ENCODE measurements at places on chromosomes 4 and X.

GRCh38 chr4:55636656-55636999, 530 bp upstream of the NMU start:
- DNase-seq, result no peak

GRCh38 chr4:79177388-79177787, 148.5 kb downstream of the NAA11 start:
- no peak for DNase-seq

DNA sequence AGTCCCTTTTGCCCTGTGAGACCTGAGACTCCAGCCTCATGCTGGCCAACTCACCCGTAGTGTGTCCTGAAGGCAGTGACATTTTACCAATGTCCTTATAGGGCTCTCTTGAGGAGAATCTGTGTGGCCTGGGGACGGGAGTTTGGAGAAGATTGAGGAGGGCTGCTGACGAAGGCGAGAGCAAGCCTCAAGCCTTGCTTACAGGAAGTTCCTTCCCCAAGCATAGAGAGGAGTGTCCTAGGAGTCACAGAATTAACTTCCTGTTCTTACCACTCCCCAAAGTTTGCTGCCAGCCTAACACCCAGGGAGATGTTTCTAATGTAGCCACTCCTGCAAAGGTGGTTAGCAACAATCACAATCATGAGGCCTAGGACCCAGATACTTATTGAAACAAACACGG, at the start of gene NXF3:
TSS of gene NXF3 (minus strand) at position 202 of the 400 bp plus-strand sequence. CDS start at position 82, 120 bp downstream.
- DNase-seq, result no peak

GRCh38 chrX:39969099-39969818, 128.5 kb downstream of the BCOR start:
- no peak for DNase-seq

DNA sequence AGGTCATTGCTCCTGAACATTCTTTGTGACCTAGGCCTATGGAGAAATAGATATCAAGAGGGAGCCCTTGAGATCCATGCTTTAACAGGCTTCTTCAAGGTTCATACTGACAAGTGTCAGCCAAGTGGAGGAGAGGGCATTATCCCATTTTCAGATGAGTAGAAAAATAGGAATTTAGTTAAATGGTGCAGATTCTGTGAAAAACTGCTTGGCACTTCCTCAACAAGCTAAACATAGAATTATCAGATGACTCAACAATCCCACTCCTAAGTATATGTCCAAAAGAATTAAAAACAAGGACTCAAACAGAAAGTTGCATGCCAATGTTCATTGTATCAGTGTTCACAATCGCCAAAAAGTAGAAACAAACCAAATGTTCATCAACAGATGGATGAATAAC, 43.8 kb upstream of the KCNIP4 start:
- no peak for DNase-seq

GRCh38 chrX:68199062-68199848, 234.0 kb downstream of the OPHN1 start:
- no peak for DNase-seq

DNA sequence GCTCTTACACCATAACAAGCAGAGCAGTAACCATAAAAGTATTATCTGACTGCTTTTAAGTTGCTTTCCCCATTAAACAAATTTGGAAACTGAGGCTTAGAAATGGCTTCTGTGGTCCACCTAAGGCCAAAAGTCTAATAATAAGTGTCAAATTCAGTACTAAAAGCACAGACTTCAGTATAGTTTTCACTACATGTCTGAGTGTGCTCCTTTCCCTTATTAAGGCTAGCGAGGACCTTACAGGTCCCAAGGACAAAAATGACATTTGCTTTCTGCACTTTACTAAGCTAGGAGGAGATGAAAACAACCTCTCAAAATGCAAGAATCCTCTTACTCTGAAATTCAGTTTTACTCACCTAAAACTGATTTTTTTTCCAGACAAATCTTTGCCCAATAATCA, 127.2 kb downstream of the ENOX2 start:
- no peak for DNase-seq

DNA sequence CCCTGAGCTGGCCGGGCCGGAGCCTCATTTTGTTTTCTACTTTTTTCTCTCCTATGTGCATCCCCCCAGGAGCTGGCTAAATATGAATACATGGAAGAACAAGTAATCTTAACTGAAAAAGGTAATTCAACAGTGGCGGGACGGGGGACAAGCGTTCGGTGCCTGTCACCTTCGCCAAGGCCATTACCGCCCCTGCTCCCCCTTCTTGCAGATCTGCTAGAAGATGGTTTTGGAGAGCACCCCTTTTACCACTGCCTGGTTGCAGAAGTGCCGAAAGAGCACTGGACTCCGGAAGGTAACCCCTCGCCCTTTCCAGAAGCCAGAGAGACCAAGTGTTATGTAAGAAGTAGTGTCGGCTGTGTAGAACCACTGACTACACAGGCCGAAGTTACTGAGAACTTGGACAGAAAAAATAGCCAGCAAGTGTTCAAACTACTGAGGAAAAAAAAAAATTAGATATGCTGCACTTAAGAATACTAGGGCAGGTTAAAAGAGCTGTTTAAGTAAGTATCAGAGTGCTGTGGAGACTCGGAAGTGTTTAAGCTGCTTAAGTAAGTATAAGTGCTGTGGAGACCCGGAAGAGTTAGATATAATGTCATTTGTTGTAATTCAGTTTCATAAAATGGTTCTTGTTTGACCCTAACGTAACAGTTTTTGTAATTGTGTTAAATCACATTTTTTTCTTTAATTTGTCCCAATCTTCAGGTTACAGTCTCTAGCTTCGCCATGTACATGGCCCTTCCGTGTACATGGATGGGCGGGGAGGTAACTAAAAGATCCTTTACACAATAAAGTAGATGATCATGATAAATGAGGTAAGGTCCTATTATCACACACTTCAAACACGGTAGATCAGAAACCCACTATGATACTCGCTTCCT, 856 bp downstream of the SAT1 start:
- no peak for DNase-seq

DNA sequence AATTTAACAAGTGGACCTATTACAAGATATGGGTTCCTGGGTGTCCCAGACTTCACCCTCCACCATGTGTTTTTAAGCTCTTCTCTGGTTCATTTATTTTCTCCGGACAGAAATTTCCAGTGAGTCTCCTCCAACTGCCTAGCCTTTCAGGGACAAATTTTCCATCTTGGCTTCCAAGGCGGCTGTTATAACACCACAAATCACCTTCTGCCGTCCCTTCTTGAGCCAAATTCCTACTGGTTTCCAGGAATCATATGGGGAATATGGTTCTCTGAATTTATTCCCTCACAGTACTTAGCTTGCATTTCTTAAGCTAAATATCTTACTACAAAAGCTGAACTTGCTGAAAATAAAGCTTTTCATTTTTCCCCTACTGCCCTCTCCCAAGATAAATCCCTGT, 18.8 kb downstream of the NEXMIF start:
- no peak for DNase-seq

DNA sequence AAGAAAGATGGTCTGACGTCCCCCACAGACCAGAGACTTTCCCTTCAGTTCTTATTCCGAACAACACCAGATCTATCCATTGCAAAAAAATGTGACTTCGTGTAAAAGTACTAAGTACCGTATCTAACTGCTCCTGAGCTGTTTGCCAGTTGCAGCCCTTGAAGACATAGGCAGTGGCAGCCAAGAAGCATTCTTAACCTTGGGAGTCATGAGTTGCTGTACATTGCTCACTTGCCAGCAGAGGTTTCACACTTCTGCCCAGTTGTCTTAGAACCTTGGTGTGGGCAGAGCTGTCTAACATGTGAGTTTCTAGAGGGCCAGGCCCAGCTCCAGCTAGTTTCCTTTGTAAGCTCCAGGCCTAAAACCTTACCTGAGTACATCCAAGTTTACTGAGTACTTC, 10.5 kb upstream of the CHRDL1 start:
- DNase-seq, result no peak

DNA sequence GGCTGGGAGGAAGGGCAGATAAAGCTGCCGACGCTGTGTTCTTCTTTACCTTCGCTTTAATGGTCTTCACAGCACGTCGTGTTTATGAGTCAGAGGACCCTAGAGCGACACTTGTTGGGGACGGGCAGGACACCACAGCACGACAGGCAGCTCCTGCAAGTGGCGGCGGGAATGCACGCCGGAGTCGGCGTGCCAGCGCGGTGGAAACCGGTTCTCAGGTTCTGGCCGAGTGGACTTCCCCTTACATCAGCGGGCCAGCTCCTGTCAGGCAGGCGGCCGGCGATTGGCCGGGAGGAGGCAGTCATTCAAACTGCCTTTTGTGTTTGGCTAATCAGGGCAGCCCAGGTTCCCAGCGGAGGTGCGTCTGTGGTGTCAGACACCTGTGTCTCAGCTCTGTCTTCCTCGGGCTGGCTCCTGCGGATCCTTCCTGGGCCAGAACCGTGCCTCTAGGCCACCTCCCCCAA, 150.9 kb downstream of the SHROOM3 start:
- DNase-seq, result no peak

- DNase-seq, result no peak
Measured at GRCh38 chrX:37787423-37787869, 7.6 kb downstream of the CYBB start.

DNA sequence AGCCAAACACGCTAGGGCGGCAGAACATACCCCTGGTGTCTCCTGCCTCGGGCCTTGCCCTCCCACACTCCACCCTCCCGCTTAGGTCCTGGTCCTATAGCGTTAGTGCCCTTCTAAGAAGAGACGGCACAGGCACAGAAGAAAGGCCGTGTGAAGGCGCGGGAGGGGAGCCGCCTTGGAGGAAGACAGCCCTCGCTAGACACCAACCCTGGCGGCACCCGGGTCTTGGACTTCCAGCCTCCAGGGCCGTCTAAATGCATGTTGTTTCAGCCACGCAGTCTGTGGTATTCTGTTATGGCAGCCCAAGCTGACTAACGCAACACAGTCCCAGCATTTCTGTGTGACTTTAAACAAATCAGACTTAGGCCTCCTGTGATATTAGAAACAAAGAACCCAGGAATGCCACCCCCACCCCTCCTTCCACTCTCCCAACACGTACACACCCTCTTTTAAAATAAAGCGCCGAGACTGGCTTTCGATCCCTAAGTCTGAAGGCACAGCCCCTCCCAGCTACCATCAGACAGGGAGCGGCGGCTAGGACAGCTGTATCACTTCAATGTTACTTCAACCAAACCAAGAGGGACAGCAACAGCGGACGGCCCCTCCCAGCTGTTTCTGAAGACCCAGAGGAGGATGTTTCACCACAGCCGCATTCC, 128.0 kb downstream of the AFAP1 start:
- DNase-seq, result no peak

DNA sequence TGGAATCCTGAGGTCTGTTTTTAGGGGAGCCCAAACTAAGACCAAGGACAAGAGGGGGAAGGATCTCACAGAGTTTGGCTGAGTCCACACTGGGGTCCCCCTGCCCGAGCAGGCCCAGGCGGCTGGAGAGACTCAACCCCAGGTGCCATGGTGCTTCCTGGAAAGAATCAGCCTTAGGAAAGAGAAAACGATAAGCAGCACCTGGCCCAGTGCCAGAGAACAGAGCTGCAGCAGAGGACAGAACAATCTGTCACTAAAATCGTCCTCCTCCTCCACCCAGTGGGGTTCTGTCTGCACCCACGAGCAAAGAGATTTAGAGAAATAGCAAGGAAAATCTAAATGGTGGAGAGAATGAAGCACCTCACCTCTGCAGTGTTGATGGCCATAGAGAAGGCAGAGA, 470.5 kb downstream of the BCOR start:
- no peak for DNase-seq

- no peak for DNase-seq
Measured at GRCh38 chr4:124333466-124333865, 379.1 kb downstream of the ANKRD50 start.

Data from activated CD8-positive, alpha-beta memory T cell treated with anti-CD3 and anti-CD28 coated beads for 4 hours (primary cell).